ENCODE measurements at places on chromosomes 7 and 10.
A peak's percentile ranks its signal among the peaks of the same experiment; 100 is the strongest.

DNA sequence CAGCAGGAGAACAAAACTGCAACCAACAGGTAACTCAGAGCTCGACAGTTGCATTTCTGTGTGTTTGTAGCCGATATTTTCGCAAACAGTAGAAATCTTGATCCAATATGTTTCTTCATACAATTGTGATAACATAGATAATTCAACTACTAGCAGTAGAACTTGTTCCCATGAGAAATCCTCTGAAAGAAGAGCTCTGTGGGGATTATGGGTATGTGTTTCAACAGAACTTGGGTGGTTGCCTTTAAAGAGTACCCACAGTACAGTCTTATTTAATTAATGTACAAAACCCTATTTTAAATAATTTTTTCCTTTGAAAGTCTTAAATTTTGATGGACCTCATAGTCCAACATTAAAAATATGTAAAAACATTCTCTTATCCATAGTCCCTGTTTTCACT, 266.1 kb downstream of the PARD3 start:
- DNase-seq = no peak

- DNase-seq = no peak
Observed at GRCh38 chr10:64630534-64630933, 1109.3 kb downstream of the REEP3 start.

DNA sequence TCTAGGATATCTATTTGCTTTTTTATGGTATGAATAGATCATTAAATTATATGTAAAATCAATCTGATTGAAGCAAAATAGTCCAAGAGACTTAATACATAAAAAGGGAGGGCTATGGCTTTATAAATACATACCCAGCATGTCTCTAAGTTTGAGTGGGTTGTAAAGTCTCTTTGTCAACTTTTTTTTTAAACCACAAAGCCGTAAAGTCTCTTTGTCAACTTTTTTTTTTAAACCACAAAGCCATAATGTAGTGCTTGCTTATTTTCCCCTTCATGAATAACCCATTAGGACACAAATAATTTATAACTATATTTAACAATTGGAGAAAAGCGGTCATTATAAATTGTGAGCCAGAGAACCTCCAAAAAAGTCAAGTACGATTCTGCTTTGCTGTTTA, 5.7 kb downstream of the HECTD2 start:
- no peak for DNase-seq

DNA sequence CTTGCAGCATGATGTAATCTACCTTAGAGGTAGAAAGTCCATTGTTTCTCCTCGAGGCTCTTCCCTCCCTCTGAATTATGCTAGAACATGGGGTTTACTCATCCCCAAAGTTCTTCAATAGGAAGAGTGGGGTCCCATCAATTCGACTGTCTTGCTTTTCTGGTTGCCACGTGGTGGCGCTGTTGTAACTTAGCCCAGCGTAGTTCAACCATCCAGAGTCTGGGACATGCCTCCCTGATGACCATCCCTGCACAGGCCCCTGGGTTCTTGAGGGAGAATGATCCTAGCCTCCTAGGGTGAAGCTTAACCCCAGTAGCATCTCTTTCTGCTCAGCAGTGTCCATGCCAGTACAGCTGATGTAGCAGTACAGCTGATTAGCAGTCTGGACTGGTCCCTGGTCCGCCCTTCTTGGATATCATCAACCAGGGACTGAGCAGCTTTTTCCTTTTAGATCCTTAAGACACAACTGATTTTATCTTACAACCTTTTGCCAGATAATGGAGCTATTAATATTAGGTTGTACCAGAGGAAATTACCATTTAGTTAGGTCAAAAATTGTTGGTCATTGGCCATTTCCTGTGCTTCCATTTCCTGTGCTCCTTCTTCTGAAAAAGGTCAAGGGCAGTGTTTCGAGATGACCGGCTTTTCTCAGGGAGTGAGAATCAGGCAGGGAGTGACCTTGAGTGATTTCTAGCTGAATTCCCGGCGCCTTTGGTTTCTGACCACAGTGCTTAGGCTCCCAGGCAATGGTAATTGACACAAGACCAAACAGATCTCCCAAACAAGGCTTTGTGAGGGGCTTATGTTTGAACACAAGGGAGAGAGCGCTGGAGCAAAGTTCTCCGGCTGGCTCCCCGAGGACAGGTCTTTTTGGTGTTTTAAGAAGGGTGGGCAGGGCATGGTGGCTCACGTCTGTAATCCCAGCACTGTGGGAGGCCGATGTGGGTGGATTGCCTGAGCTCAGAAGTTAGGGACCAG, 65.4 kb downstream of the TACC2 start:
- peak; percentile 4 for DNase-seq

- no peak for DNase-seq
Observed at GRCh38 chr7:3431306-3431705, 130.3 kb downstream of the SDK1 start.

DNA sequence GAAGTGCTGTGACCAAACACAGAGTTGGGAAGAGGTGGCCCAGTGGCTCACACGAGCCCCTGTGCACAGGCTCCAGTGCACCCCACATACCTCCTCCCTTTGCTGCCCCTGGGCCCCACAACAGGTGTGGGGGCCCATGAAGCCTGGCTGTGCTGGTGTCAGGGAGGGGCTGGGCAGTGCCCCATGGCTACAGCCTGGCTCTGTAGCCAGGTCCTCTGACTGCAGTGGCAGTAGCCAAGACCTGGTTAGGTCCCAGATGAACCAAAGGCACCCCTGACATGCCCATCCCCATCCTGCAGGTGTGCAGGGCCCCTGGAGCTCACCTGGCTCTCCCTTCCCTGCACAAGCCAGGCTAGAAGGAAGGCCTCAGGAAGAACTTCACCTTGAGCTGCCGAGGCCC, 176.3 kb downstream of the GRID1 start:
- DNase-seq = no peak

DNA sequence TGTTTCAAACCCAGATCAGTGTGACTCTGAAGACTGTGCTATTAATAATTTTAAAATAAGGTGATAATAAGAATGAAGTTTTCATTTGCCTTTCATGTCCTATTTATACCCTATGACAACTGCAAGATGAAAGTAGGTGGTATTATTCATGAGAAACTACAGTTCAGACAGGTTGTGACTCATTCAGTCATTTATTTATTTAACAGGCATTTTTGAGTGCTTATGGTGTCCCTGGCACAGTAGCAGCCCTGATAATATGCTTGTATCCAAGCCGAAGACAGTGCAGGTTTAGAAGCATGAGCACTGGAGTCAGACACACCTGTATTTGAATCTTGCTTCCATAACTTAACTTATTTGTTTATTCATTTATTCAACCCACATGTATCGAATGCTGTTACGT, 87.1 kb downstream of the FZD1 start:
- DNase-seq = no peak

GRCh38 chr7:20595971-20596370, 19.5 kb upstream of the ABCB5 start:
- DNase-seq = no peak

- no peak for DNase-seq
Observed at GRCh38 chr7:89029864-89030263, 234.3 kb upstream of the TEX47 start.

- no peak for DNase-seq
Observed at GRCh38 chr7:111787741-111788140, 225.4 kb upstream of the IMMP2L start.

DNA sequence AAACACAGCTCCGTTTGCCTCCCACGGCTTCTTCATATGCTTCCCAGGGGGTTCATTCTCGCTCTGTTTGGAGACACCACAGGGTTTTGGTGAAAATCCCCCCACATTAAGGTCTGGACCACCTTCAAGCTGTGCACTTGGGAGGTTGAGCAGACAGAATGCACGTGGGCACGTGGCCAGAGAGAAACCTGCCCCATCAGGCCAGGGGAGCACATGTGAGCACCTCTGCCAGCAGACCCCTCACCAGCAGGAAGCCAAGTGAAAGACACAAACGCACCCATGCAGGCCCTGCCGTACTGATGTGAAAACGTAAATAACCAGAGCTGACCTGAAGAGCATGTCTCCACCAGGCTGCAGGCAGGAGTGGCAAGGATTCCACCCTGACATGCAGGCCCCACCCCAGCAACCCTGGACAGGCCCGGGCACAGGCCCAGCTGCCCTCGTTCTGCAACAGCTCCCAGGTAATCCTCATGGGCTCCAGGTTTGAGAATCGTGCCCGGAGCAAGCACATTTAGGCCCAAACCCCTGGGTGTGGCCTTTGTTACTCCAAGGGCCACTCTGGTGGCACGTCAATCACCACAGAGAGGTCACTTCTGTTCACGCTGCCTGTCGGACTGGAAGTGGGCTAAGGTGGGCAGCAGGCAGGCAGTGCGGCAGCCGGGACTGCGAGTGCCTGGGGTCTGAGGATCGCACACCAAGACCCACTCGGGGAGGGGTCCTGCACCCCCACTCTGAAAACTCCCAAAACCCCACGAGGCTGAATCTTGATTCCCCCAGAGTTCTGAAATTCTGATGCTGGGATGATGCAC, 184.4 kb downstream of the PTPRN2 start:
- no peak for DNase-seq

DNA sequence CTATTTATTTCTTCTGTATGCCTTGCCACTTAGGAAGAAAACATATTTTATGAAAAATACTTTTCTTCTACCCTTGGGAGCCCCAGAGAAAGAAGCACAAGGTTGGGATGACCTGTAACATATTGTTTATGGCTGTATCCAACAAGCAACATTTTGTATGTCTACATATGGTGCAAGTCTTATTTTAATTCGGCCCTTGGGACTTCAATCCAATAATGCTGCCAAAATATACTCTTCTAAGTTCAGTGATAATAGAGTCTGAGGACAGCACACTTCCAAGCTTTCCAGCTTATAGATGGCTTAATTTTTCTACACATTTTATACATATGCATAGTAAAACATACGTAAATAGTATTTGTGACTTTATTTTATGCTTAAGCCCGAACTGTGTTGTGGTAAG, 318.5 kb upstream of the SEMA3A start:
- DNase-seq = no peak

GRCh38 chr7:116113310-116113709, 82.7 kb upstream of the TFEC start:
- no peak for DNase-seq

DNA sequence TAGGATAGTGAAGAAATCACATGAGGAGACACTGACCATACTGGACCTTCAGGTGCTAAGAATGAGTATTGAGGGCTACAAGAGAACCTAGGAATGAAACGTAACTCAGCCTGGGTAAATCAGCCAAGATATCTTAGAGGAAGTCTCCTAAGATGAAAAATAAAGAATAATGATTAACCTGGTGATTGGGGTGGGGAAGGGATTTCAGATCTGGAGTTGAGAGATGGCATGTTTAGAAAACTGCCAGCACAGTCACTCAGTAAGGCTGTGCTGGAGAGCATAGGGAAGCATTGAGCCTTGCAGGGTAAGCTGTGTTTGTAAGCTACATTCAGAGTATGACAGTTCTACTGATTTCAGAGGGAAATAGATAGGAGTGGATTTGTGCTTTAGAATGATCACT, 1.9 kb upstream of the MALRD1 start:
- no peak for DNase-seq

GRCh38 chr7:12754179-12754578, 66.7 kb downstream of the ARL4A start:
- DNase-seq = no peak

DNA sequence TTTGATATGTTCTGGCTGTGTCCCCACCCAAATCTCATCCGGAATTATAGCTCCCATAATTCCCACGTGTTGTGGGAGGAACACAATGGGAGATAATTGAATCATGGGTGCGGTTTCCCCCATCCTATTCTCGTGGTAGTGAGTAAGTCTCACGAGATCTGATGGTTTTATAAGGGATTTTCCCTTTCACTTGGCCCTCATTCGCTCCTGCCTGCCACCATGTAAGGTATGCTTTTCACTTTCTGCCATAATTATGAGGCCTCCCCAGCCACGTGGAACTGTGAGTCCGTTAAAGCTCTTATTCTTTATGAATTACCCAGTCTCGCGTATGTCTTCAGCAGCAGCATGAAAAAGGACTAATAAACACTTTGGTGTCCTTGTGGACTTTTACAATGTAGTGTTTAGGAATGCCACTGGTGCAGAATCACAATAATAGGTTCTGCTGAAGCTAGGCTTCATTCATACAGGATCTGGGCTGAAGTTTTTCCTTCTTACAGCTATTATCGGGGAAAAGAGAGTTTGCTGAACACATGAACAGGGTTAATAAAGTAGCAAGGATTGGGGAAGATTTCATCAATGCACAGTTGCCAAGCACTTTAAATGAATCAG, 74.3 kb downstream of the CPED1 start:
- no peak for DNase-seq

DNA sequence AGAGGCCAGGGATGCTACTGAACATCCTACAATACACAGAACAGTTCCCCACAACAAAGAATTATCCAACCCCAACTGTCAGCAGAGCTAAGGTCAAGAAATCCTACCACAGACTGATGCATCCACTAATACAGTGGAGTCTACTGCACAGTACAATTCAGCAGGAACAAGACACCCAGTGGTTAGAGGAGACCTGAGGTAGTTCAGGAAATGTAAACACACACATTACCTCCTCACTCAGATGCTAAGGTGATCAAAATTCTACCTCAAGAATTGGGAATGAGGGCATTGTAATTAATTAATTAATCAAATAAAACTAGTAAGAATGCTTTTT, 91.4 kb downstream of the ZFAND4 start:
- DNase-seq = no peak

GRCh38 chr10:3787016-3787400, 2.0 kb upstream of the KLF6 start:
- no peak for DNase-seq

DNA sequence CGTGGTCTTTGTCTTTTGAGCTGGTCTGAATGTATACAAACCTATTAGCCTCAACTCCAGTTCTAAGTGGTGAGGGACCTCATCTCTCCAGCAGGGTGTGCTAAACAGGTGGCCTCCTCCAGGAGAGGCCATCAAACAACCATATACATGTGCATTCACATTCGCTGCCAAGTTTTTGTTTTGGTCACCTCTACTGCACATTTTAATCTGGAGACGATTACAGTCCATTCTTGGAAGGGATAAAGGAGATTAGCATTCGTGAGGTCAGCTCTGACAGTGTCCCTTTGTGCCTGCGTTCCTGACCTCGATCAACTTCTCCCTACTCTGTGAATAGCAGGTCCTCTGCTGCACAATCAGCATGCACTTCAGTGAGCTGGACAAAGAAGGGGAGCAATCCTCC, 60.8 kb downstream of the RHOBTB1 start:
- DNase-seq = no peak

- no peak for DNase-seq
Observed at GRCh38 chr7:102264367-102264891, 22.2 kb upstream of the SH2B2 start.

GRCh38 chr10:99062591-99062990, 173.1 kb downstream of the HPSE2 start:
- no peak for DNase-seq

GRCh38 chr7:131431756-131432155, 104.1 kb downstream of the MKLN1 start:
- no peak for DNase-seq

DNA sequence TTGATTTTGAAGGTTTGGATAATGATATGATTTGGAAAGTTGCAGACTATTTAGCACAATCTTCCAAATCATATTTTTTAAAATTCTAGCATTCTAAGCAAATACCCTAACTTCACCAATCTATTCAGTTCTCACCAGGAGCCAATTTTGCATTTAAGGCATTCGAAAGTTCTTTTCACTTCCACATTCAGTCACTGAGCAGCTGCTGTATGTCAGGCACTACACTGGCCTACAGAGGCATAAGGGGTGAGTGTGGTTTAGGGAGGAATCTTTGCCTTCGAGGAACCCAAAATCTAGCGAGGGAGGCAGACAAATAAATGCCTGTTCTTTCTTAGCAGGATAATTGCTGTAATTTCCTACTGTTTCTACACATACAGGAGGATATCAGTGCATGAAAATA, 10.7 kb upstream of the UCN3 start:
- DNase-seq = no peak

- DNase-seq = no peak
Observed at GRCh38 chr7:137747359-137748031, 99.3 kb downstream of the DGKI start.

GRCh38 chr7:32255036-32255435, 184.8 kb upstream of the PDE1C start:
- peak; percentile 73 for DNase-seq

Measured in NCI-H524 (cell line).